Eye (tissue), 1 donor: ENCODE measurements at places on chromosomes 6 and 20.

GRCh38 chr20:38951611-38952010 is 10.5 kb upstream of the DHX35 start:
- DNase-seq, result no peak

DNA sequence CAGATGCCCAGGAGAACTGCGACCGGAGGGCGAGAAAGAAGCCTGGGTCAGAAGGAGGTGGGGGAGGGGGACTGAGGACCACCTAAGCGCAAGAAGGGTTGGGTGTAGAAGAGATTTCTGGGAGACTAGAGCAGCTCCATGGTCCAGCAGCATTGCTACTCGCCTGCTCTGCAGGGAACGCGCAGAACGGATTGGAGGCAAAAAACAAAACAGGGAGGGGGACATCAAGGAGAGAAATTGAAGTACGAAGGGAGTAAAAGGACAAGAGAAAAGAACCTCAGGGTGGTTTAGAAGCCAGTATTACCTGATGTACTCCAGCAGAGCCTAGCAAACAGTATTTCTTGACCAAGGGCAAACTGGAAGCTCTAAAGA is 537 bp upstream of the GABBR1 start:
- no peak for DNase-seq

DNA sequence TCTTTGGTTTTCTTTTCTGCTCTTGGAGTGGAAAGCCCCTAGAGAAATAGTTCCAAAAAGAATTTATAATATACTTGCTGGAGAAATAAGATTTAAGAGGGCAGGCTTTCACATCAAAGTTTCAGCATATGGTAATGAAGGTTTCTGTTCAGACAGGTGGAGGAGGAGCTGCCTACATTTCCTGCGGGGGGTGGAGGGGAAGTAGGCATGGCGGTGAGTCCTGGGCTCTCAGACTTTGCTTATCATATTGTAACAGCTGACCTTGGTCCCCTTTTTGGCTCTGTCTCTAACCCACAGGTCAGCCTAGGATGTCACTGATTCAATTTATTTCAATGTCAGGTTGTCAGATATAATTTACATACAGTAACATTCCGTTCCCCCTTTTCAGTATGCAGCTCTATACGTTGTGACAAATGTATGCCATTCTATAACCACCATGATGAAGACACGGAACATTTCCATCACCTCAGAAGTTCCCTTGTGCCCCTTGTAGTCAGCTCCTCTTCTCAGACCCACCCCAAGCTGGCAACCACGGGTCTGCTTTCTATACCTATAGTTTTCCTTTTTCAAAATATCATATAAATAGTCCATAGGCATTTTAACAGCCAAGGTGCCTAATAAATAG is 77.6 kb upstream of the GGTLC1 start:
- no peak for DNase-seq

DNA sequence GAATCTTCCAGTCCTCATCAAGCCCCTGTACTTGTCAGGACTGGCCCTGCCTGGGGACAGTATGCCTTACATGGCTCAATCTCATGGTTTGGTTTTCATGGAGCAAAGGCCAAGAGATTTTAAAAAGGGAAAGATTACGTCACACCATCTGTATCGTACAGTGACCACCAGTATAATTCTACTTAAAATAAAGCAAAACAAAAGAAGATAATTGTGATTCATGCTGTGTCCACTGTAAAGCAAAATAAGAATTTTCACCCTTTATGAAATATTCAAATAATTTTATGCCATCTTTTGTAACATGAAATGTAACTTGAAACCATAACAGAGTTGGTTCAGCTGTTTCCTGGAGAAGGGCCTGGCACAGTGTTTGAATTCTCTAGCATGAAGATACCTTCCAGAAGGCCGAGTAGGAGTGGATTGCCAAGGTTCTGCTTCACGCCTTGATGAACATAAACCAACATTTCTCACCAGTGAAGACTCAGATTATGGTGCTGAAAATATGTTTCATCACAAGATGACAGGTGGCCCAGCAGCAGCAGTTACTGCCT is 486.5 kb downstream of the RFPL4B start:
- DNase-seq, result no peak

- no peak for DNase-seq
Observed at GRCh38 chr6:2993755-2994317, 5.9 kb upstream of the NQO2 start.

DNA sequence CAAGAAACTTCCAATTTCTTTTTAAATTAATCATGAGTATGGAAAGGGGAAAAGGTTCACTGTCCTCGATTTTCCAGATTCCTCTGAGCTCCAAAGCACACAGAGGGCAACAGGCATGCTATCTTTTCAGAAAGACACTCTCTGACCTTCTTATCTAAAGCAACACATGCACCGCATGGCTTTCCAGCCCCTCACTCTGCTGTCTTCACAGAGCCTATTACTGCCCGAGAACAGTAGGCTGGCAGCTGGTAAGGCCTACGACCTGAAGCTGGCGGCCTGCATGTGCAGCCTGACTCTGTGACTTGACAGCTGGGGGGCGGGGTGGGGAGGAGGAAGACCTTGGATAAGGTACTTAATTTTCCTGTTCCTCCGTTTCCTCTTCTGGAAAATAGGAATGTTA is 86.3 kb downstream of the ELOVL4 start:
- peak; percentile 38 for DNase-seq

DNA sequence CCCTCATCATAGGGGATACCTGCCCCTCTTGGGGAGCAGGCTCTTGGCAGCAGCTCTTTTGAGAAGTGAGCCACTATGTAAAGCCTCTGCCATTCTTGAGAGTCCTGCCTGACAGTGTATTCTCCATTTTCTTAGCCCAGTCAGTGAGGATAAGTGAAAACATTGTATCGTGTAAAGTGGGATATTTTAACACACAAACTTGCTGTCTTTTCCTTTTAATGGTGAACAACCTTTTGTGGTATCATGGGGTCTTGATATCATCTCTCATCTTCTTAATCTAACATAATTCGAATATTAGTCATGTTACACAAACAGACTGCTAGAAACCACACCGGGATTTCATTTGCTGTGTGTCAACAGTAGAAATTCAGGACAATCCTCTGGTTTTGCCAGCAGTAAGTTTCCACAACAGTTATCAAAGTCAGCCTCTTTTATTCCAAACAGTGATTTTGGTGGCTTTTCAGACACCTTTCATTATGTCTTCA is 136.2 kb downstream of the HIVEP1 start:
- no peak for DNase-seq

- peak; percentile 32 for DNase-seq
Observed at GRCh38 chr6:142331075-142331551, 29.3 kb downstream of the ADGRG6 start.

DNA sequence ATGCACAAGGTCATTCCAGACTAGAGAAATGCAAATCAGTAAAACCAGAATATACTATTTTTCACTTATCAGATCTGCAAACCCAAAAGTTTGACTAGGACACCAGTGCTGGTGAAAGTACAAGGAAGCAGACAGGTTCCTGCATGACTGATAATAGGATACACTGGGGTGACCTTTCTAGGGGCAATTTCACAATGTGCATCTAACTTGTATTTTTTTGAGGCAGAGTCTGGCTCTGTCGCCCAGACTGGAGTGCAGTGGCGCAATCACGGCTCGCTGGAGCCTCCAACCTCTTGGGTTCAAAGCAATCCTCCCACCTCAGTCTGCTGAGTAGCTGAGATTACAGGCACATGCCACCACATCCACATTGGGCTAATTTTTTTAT is 11.4 kb downstream of the COMMD7 start:
- no peak for DNase-seq

- no peak for DNase-seq
Observed at GRCh38 chr20:32957459-32957858, 46.8 kb downstream of the SUN5 start.

- DNase-seq, result no peak
Observed at GRCh38 chr6:96547654-96548053, 15.3 kb upstream of the FHL5 start.

- no peak for DNase-seq
Observed at GRCh38 chr6:32488083-32488482, 42.0 kb downstream of the HLA-DRB5 start.

DNA sequence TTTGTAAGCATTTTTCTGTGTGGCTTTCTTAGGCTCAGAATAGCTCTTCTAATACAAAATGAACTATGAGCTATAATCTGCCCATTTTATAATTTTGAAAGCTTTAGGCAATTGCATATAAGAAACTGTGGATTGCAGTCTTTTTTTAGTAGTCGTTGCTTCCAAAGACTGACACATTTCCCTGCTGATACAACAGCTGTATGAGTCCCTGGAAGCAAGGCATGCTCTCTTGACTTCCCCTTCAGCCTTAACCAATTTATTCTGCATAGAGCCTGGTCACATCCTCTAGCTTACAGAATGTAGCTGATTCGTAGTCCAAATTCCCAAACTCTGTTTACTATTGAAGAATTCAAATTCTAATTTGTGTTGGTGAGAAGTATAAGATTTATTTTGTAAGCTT is 155.3 kb upstream of the EYA4 start:
- no peak for DNase-seq

GRCh38 chr20:41704896-41705295 is 86.7 kb upstream of the CHD6 start:
- no peak for DNase-seq

DNA sequence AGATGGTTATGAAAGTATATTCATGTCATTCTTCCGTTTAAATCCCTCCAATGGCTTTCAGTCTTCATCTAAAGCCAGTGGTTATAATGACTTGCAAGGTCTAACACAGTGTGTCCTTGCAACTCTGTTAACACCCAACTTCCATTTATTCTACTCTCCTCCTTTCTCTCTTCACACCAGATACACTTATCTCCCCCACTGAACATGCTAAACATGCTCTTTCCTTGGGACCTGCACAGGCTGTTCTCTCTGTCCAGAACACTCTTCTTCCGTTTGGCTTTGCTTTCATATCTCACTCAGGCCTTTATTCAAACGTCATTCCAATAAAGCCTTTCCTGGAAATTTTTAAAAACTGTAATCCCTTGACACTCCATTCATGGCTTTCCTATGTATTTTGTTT is 91.5 kb downstream of the EPHA7 start:
- DNase-seq, result no peak

- no peak for DNase-seq
Observed at GRCh38 chr6:12483712-12484111, 193.6 kb downstream of the EDN1 start.

GRCh38 chr20:35339007-35339406 is 46.8 kb upstream of the FAM83C start:
- DNase-seq, result no peak

DNA sequence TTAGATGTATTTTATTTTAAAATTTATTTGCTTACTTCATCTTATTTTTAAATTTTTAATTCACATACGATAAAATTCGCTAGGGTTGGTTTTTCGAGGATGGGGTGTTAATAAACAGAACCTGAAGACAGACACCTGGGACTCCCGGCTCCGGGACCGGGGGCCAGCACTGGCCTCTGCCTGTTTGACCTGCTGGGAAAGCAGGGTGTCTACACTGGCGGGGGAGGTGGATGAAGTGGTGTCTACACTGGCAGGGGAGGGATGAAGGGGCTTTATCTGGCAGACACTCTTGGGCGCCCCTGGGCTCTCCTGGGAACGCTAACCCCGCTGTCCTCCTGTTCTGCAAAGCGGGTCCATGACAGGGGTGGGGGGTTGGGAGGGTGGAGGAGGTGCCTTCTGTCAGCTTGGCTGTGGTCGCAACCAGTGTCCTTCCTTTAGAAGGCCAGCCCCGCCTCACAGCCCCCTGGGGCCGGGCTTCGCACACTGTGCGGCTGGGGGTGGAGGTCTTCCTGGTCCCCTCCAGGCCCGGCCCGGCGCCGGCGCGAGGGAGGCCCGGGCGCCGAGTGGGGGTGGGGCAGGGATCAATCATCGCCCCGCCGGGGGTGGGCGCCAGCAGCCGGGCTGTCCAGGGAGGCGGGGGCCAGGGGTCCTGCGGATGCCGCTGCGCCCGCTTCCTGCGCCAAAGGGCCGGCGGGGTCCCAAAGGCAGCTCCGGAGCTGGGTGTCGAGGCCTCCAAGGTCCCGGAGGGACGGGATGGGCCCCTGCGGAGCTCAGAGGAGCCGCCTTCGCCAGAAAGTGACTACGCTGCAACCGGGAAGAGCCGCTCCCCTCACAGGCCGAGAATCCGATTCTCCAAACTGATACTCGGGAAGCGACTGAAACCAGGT is 1.8 kb downstream of the GATA5 start:
- peak; percentile 47 for DNase-seq

DNA sequence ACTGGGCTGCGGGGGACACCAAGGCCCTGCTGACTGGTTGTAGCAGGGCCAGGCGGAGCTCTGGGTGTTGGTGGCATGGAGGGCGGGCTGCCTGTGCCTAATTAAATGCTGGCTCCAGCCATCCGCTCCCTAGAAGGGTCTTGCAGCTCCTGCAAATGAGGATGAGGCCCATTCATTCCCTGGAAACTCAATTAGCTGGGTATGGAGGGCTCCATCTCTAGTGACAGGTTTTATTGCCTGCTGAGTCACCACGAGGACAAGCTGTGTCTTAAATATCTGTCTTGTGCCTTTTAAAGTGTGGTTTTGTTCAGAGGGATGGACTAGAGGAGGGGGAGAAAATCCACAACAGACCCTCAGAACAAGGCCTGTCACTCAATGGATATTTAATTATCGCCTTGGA is 60.9 kb downstream of the SULF2 start:
- no peak for DNase-seq

DNA sequence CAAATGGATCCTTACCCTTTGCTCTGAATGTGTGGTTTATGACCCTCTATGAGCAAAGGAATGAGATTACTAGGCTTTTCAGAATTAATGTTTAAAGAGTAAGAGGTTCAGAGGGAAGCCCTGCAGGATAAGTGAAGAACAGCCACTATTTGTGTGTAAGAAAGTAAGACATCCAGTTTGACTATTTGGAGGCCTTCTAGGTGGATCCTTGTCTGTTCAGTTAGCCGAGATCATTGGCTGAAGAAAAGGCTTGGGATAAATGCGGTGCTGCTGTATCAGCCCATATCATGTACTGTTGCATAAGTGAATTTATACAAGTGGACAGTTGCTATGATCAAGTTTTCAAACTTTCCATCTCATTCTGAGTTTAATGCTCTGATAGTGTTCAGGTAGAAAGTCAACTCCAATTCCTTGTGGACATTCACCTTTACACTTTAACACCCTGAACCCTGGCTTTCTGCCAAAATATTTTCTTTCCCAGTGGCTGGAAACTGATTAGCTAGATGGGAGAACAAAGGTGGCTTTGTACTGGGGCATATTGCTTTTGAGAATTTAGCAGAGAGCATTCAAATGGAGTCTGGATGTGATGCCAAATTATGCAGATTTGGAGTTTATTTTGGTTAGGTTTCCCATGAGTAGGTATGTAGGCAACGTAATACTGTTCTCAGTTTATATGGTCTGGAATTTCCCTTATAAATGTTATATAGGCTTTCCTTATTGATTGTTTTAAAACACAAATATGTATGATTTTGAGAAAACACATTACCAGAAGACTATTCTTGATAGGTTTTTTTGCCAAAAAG is 15.0 kb downstream of the PARD6B start:
- peak; percentile 44 for DNase-seq

DNA sequence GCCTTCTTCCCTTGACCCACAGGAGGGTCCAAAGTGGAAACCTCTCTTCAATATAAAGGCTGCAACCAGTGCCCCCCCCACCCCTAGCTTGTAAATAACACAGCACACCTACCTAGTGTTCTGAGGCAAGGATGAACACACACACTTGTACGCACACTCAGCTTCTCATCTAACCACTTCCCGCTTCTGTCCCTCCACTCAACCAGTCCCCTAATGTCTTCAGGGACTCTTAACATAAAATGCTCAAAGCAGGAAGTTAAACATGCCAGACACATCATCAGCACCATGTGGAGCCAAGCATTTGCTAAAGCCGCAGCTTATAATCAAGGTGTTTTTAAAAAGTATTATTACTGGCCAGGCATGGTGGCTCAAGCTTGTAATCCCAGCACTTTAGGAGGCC is 35.3 kb downstream of the FOXQ1 start:
- DNase-seq, result no peak

- DNase-seq, result no peak
Observed at GRCh38 chr6:70164556-70164955, 138.3 kb downstream of the COL9A1 start.
